H54 (cell line): ENCODE measurements at places on chromosomes 11 and 22.

- DNase-seq, result no peak
Measured at GRCh38 chr22:30648825-30649224, 13.2 kb downstream of the SLC35E4 start.

GRCh38 chr11:12801976-12802375, 127.8 kb downstream of the TEAD1 start:
- DNase-seq, result no peak

DNA sequence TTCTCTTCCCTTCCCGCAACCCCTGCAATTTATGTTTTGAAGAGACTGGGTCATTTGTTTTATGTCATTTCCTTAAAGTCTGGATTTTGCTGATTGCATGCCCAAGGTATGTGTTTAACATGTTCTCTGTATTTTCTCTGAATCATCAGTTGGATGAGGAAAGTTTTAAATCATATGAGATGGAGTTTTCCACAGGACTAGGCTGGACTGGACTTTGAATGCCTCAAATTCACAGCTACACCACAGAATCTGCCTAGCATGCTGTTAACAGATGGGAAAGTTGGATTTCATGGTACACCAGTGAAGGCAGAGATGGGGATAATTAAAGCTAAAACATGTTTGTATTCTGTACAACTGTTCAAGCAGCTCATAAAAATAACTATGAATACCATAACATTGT, 62.6 kb downstream of the CWC15 start:
- no peak for DNase-seq

- no peak for DNase-seq
Measured at GRCh38 chr11:75275581-75275980, 35.0 kb downstream of the TPBGL start.

- no peak for DNase-seq
Measured at GRCh38 chr11:36349351-36350136, 53.5 kb downstream of the PRR5L start.

DNA sequence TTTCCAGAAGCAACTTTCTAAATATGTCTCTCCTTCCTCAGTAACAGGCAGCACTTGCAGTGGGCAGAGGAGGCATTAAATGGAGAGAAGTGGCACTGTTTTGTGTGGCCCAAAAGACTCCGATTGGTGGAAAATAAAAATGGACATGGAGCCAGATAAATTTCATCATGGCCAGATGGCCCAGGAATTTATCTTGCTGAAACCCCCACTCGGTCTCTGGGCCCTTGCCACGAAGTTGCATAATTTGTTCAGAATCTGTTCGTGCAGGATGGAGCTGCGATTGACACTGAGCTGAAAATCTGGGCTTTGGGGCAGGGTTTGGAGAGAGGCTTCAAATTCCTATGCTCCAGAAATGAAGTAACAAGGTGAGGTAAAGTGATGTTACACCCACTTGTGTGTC, 65.5 kb downstream of the C11orf91 start:
- no peak for DNase-seq

DNA sequence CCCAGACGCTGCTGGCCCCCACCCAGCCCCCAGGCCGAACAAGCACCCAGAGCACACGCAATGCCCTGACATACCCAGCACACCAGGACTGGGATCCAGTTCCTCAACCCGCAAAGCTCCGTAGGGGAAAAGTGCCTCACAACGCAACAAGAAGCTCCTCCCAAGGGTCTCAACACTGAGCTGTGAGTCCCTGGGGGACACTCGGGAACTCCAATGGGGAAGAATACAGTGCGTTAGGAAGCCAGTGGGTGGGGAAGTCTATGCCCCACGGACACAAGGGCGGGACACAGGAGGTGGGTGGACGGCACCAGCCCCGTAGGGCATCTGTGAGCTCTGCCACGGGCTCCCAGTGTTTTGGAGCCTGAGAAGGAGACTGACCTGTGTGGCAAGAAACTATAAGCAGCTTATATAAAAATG, 1.6 kb downstream of the DEAF1 start:
- DNase-seq, result no peak

- DNase-seq, result peak; percentile 30
Measured at GRCh38 chr11:35288817-35289541, 130.4 kb downstream of the SLC1A2 start.
